A549 (cell line): ENCODE measurements at places on chromosomes 2 and 18. TPM values are rescaled to one million over a fixed set of nuclear protein-coding genes. Genes with fewer than 3 reads are reported as not detected.

- DNase-seq, result no peak
Measured at GRCh38 chr2:193566276-193566675, 1371.5 kb upstream of the TMEFF2 start.

- DNase-seq, result peak; percentile 39
Measured at GRCh38 chr2:220504938-220505503, 877.6 kb downstream of the SLC4A3 start.

DNA sequence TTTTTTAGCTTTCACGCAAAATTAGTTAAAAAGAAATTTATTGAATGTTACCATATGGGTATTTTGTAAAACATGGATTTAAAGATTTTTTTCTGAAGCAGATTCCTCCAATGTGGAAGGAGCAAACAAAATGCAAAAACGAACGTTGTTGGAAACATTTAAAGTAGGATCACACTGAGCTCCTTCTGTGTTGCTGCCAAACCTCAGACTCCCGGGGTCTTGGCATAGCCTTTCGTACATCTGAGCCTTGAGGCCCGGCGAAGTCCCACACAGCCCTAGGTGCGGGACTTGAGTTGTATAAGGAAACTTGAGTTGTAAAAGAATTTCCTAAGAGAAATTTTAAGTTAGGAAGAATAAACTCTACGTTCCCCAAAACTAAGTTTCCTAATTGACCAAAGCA is 52.0 kb upstream of the CD226 start:
- no peak for DNase-seq

Gene TEKT4
- polyA plus RNA-seq, result not detected in 3 replicates

- peak; percentile 18 for DNase-seq
Measured at GRCh38 chr2:105521176-105521575, 122.3 kb upstream of the FHL2 start.

GRCh38 chr2:10764896-10765295 is 43.5 kb downstream of the ATP6V1C2 start:
- DNase-seq, result no peak

DNA sequence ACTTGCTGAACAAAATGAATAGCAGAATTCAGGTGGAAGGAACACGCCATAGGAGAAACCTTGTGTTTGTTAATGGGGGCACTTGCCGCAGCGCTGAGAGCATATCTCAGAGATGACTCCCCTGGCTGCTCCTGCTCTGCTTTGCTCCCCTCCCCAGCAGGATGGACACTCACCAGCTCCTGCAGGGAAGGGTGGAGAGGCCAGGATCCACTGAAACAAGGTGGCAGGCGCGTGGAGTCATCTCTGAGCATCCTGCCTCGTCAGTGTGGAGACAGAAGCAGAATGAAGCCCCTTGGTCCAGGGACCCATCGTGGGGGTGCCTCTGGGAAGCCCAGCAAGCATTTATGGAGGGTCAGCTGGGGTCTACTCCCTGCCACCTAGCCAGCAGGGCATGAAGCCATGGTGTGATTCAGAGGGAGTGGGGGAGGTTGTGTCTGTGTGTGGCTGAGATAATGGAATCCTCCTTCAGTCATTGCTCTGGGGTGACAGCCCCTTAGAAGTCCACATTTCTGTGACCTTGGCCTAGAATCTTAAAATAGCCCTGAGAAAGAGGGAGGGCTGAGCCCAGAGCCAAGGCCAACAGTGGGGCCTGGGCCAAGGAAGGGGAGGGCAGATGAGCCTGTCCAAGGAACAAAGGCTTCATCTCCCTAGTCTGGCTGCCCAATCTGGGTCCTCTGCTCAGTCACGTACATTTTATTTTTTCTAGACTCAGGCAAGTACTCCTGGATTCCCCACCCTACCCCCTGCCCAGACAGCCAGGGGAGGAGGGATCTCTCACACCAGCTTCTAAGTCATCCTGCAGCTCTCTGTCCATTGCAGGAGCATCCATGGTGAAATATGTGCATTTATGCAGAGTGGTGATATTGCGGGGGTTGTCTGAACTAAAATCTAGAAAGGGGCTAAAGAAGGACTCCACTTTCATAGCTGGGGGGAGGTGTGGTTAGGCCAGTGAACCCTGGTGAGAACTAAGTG is 215.4 kb downstream of the ZBTB7C start:
- no peak for DNase-seq

Gene LRP2
- 0.01 TPM in 1 of 3 replicates, not detected in the others for polyA plus RNA-seq

Gene DNAJC5G
- polyA plus RNA-seq, result not detected in 3 replicates

DNA sequence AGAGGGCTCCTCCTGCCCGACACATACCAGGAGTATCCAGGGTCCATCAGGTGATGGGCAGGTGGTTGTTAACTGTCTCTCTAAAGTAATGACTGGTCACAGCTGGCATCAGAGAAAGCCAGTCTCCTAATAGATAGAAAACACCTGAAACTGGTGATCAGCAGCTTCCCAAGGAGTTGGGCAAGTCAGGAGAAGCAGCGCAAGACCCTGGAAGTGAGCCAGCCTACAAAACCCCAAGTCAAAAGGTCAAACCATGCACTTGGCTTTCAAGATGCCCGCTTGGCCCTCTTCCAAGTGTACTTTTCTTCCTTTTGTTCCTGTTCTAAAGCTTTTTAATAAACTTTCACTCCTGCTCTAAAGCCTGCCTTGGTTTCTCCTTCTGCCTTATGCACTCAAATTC is 815.2 kb downstream of the DCDC2C start:
- no peak for DNase-seq

GRCh38 chr2:173386738-173387065 is 32.0 kb downstream of the CDCA7 start:
- no peak for DNase-seq

DNA sequence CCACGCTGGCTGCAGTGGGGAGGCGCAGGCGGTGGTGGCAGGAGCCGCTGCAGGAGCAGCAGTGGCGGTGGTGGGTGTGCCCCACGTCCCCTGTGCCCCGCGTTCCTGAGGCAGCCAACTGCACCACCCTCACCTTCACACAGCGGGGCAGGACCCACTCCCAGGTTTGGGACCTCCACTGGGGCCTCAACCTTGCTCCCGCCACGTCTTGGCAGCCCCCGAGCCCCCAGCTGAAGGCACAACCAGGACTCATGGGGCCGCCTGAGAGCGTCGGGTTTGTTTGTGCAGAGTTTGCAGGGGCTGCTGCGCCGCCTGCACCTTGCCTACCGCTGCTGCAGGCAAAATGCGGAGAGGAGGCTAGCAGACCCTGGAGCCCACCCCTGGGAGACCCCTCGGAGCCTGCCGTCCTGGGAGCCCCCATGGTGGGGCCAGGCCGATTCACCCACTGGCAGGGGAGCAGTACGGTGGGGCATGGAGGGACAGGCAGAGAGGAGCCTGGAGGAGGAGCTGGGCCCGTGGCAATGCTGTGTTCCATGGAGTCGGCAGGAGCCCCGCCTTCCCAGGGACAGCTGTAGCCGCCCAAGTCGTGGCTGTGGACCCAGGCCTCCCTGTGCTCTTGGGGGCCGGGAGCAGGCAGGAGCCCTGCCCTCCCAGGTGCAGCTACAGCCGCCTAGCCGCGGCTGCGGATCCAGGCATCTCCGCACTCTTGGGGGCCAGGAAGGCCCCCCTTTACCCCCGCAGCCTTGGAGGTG is 14.7 kb upstream of the EML6 start:
- DNase-seq, result no peak

DNA sequence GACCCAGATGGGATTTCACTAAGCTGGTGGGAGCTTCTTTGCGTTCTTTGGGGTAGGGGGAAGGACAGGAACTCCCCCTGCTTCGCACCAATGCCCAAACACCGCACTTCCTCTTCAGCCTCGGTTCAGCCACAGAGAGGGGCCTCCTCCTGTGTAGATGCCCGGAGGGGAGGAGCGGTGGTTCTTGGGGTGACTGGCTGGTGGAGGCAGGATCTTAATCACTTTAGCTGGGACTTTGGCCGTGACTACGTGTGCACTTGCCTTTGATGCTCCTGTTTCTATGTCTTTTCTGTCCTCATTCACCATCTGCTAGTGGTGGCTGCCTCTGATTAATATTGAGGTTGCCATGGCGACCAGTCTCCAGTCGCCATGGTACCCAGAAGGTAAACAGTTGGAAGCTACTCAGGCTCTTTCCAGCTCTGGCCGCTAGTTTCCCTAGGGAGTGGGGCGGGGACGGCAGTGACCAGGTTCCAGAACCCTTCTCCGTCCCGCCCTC is 1.9 kb downstream of the CNGA3 start:
- no peak for DNase-seq

Gene CERKL
- polyA plus RNA-seq, result 0.25 to 0.32 TPM (median 0.30 TPM) in 3 replicates

Gene ATP5MC3
- polyA plus RNA-seq, result 414 to 458 TPM (median 437 TPM) in 3 replicates

GRCh38 chr2:112777036-112777435 is 7.3 kb downstream of the IL1A start:
- no peak for DNase-seq

Gene DIPK1C
- not detected in 3 replicates for polyA plus RNA-seq

DNA sequence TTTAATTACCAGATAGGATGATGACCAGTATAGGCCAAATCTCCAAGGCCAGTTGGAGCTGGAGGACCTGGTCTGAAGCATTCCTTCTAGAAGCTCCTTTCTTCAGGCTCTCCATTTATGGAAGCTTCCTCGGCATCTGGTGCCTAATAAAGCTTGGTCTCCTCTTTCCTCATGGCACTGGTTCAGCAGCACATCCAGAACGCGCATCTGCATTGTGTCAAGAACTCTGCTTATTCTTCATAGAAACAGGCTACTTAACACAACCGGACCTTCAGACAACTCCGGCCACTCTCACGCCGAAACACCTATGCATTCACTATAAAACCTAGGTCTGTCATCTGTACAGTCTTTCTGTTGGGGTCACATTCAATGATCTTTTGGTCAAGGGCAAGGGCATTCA is 99.8 kb downstream of the COL6A3 start:
- no peak for DNase-seq

Gene ENOSF1
- 29.9 to 32.5 TPM (median 30.0 TPM) in 3 replicates for polyA plus RNA-seq

Gene TRMT61B
- 21.6 to 23.3 TPM (median 21.8 TPM) in 3 replicates for polyA plus RNA-seq

Gene LDAH
- 27.4 to 31.0 TPM (median 29.6 TPM) in 3 replicates for polyA plus RNA-seq

DNA sequence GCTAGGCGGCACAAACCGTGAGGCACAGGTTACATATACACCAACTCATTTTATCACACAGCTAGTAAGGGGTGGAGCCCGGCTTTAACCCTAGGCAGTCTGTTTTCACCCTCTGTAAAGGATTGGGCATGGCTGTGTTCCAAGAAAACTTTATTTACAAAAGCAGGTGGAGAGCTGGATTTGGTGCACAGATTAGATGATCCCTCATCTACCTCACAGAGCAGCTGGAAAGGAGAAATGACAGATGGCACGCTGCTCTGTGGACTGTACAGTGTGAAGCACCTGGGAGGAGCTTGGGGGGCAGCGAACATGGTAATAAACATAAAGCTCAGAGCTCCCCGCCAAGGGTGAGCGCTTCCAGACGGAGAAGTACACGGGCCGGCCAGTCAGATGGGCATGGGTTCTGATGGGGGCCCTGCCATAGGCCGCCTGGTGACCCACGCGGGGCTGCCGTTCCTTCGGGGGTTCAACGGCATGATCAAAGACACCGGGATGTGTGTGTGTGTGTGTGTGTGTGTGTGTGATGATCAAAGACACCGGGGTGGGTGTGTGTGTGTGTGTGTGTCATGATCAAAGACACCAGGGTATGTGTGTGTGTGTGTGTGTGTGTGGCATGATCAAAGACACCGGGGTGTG is 862 bp upstream of the TMEM177 start:
- DNase-seq, result no peak

Gene IL36RN
- not detected in 3 replicates for polyA plus RNA-seq

DNA sequence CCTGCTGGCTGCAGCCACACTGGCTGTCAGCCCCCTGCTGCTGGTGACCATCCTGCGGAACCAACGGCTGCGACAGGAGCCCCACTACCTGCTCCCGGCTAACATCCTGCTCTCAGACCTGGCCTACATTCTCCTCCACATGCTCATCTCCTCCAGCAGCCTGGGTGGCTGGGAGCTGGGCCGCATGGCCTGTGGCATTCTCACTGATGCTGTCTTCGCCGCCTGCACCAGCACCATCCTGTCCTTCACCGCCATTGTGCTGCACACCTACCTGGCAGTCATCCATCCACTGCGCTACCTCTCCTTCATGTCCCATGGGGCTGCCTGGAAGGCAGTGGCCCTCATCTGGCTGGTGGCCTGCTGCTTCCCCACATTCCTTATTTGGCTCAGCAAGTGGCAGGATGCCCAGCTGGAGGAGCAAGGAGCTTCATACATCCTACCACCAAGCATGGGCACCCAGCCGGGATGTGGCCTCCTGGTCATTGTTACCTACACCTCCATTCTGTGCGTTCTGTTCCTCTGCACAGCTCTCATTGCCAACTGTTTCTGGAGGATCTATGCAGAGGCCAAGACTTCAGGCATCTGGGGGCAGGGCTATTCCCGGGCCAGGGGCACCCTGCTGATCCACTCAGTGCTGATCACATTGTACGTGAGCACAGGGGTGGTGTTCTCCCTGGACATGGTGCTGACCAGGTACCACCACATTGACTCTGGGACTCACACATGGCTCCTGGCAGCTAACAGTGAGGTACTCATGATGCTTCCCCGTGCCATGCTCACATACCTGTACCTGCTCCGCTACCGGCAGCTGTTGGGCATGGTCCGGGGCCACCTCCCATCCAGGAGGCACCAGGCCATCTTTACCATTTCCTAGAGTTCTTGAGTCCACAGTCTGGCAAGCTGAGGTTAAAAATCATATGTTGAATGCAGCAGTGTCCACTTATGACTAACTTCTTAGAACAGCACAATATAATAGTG is 741 bp downstream of the GPR148 start:
- DNase-seq, result no peak
